Forelimb muscle (tissue), 1 donor: ENCODE measurements at places on chromosomes 12 and 14. TPM values are rescaled to one million over a fixed set of nuclear protein-coding genes. Genes with fewer than 3 reads are reported as not detected.

GRCh38 chr14:38174711-38175110 lies 33.0 kb upstream of the SSTR1 start:
- no peak for DNase-seq

GRCh38 chr12:56528846-56529245 lies 7.2 kb downstream of the RBMS2 start:
- DNase-seq = no peak

DNA sequence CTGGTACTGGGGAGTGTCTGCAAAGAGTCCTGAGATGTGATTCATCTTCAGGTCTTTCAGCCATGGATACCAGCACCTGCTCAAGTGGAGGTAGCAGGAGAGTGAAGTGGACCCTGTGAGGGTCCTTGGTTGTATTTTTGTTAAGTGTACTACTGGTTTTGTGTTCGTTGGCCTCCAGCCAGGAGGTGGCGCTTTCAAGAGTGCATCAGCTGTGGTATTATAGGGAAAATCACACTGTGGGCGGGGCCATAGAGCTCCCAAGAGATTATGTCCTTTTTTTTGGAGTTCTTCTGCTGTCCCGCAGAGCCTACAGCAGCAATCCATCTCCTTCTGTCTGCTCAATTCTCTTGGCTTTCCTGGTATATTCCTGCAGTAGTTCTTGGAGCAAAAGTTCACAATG lies 66.8 kb downstream of the SPATA7 start:
- DNase-seq = no peak

Gene TMEM229B
- polyA plus RNA-seq = 0.39 TPM

- DNase-seq = no peak
Measured at GRCh38 chr12:29992366-29992765, 208.6 kb upstream of the TMTC1 start.
